ENCODE measurements at places on chromosomes 7 and 10.
A peak's percentile ranks its signal among the peaks of the same experiment; 100 is the strongest.

DNA sequence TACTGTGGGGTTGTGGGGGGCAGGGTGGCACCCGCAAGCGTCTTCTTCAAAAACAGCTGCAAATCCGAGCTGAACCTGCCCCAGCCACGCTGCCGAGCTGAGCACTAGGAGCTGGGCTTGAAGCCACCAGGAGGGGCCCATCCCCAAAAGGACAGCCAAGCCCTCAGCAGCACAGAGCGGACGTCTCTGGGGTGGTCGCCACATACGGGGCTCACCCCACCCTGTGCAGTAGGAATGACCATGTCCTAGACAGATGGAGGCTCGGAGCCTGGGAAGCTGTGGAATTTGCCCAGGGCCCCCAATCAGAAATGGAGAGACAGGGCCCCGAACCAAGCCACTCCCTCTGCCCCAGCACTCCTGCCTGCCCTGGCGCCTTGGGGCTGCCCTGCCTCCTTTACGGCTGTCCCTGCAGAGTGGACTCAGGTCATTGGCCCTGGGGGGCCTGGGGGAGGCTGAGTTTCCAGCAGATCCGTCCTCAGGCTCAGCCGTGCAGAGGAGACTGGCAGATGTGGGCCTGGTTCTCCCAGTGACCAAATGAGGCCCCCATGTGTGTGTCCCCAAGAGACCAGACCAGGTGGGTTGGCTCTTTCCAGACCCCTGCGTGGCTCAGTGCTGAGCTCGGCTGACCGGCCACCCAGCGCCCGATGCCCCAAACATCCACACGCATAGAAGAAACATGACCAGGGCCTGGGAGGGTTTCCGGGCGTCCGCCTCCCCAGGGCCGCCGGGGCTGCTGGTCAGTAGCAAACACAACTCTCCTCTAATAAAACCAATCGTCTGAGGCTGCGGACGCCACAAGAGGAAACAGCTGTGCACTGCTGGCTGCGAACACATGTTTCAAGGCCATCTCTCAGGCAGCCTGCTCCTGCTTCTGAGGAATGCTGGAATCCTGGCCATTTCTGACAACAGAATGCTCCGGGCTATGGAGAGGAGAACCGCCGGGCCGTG, 54.9 kb downstream of the PDGFA start:
- H3K4me1 ChIP-seq = peaks cover 11% of the 10 kb centered on the region
- no peak for DNase-seq
- H3K4me3 ChIP-seq = no peak overlapping the region
- peaks cover 10% of the 10 kb centered on the region for H3K36me3 ChIP-seq

- H3K4me3 ChIP-seq = no peak overlapping the region
- H3K27me3 ChIP-seq = no peaks in the 10 kb centered on the region
- no peak for DNase-seq
- peaks cover 13% of the 10 kb centered on the region for H3K4me1 ChIP-seq
- no peak overlapping the region for H3K27ac ChIP-seq
Measured at GRCh38 chr7:112286250-112287086, 80.0 kb downstream of the ZNF277 start.

DNA sequence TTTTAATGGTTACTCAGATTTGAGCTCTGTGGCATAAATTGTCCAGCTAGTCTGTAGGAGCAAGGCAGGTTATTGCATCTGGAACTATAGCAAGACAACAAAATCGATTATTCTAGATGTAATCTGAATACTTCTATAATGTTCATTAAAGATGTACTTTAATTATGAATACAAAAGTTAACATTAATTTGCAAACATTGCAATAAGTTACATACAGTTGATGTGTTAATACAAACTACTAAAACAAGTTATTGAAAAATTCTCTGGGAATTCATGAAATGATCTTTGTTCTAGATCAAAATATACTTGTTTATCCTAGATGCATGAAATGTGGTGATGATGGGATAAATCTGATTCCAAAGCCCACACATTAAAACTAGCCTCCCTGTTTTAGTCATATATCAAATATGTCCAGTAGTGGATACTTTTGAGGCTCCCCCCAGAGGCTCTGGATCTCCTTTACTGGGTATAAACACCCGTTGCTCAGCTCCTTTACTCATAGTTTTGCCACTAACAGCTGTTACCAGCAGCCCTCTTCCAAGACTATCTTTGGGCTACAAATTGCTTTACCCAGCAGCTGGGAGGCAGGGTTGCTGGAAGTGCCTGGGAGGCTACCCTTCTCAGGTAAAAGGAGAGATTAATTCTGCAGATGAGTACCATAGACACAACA, 78.1 kb downstream of the ARL4A start:
- H3K27me3 ChIP-seq = peaks cover 5% of the 10 kb centered on the region
- peaks cover 1% of the 10 kb centered on the region for H3K36me3 ChIP-seq
- DNase-seq = no peak
- no peak overlapping the region for H3K27ac ChIP-seq
- no peak overlapping the region for H3K4me3 ChIP-seq

GRCh38 chr7:156178857-156179256, 366.6 kb upstream of the SHH start:
- no peaks in the 10 kb centered on the region for H3K27me3 ChIP-seq
- H3K4me1 ChIP-seq = no peaks in the 10 kb centered on the region
- no peak overlapping the region for H3K27ac ChIP-seq
- H3K36me3 ChIP-seq = no peaks in the 10 kb centered on the region

DNA sequence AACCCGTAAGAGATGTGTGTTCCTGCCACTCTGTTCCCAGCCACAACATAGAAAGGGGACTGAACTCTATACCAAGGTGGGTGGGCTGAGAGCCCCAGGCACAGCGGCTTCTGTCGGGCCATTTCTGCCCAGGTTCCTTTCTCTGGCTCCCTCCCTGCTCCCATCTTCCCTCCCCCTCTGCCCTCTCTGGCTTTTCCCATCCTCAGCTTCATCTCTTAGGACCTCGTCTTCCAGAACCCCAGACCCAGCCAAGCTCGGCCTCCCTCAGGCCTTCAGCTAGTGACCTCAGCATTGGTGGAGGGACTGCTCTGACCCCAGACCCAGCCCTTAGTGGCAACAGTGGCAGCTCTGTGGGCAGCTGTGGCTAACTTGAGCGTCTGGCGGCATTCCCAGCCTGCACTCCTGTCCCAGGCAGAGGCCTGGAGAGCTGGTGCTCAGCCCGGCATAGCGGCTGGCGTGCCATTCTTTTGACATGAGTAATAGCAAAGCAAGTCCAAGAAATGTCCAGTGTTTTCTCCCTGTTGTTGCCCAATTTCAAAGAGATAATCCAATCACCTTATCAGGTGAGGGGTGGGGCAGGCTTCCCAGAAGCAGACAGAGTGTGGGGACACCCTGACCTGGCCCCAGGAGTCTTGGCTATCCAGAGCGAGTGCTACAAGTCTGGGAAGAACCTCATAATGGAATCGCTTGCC, 15.9 kb downstream of the PTPRE start:
- peaks cover 5% of the 10 kb centered on the region for H3K27me3 ChIP-seq
- no peak for DNase-seq
- peaks cover 5% of the 10 kb centered on the region for H3K4me1 ChIP-seq
- H3K36me3 ChIP-seq = no peaks in the 10 kb centered on the region

DNA sequence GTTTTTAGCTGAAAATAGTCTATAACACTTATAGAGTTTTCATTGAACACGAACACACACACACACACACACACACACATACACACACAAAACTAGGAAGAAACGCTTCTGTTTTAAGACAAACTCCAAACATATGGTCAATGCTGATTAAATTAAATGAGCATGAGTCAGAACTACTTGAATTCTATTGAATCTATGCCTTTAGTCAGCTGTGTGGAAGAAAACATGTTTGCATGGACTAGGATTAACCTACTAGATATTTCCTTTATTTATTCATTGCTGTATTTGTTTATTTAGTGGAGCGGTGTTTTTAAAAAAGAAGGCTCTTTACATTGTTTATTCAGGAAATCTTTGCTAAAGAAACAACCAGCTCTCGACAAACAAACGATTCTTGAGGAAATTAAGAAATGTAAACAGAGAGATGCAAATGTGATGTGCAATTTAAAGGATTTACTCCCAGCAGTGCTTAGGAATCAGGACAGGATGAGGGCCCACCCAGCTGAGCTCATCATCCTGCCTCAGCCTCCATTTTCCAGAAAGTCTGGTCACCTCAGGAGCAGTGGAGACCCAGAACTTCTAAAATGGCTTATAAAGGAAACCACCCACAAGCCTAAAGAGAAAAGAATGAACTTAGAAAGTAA, 83.2 kb downstream of the PDE1C start:
- H3K4me3 ChIP-seq = no peak overlapping the region
- H3K36me3 ChIP-seq = no peaks in the 10 kb centered on the region
- no peak for DNase-seq

GRCh38 chr7:1981201-1981877, 251.4 kb downstream of the MAD1L1 start:
- no peak for DNase-seq
- H3K27me3 ChIP-seq = no peaks in the 10 kb centered on the region
- peak overlapping the region; percentile 86 for H3K4me3 ChIP-seq
- peaks cover 12% of the 10 kb centered on the region for H3K36me3 ChIP-seq
- H3K27ac ChIP-seq = peak overlapping the region; percentile 69

GRCh38 chr7:108455998-108456677, at the start of gene NRCAM:
Gene NRCAM (minus strand): TSS chr7:108456436. CDS start chr7:108240064, 216,372 bp downstream.
- H3K4me3 ChIP-seq = peak within 1 kb of the TSS; percentile 83
- H3K4me1 ChIP-seq = peaks cover 18% of the 10 kb centered on the region
- H3K36me3 ChIP-seq = no peaks in the 10 kb centered on the region
- DNase-seq = peak; percentile 18

GRCh38 chr7:21782996-21783395, 162.7 kb downstream of the CDCA7L start:
- H3K27ac ChIP-seq = no peak overlapping the region
- H3K27me3 ChIP-seq = no peaks in the 10 kb centered on the region
- DNase-seq = no peak

GRCh38 chr7:155184923-155185322, 112.8 kb upstream of the INSIG1 start:
- no peak overlapping the region for H3K27ac ChIP-seq
- no peak for DNase-seq
- peaks cover 4% of the 10 kb centered on the region for H3K36me3 ChIP-seq
- H3K4me1 ChIP-seq = peaks cover 4% of the 10 kb centered on the region

- peaks cover 22% of the 10 kb centered on the region for H3K4me1 ChIP-seq
- H3K27ac ChIP-seq = peak overlapping the region; percentile 87
- peak overlapping the region; percentile 87 for H3K4me3 ChIP-seq
- H3K36me3 ChIP-seq = peaks cover 12% of the 10 kb centered on the region
Measured at GRCh38 chr7:129169686-129170440, 18.6 kb upstream of the SMO start.

GRCh38 chr7:19117091-19117869, at the start of gene TWIST1:
Gene TWIST1 (minus strand): TSS chr7:19117636. CDS start chr7:19117321, 315 bp downstream.
- no peak within 1 kb of the TSS for H3K27ac ChIP-seq
- H3K36me3 ChIP-seq = no peaks in the 10 kb centered on the region
- H3K4me1 ChIP-seq = peaks cover 8% of the 10 kb centered on the region
- H3K4me3 ChIP-seq = peak within 1 kb of the TSS; percentile 73
- peaks cover 13% of the 10 kb centered on the region for H3K27me3 ChIP-seq

- peaks cover 3% of the 10 kb centered on the region for H3K36me3 ChIP-seq
- H3K27me3 ChIP-seq = no peaks in the 10 kb centered on the region
- H3K4me3 ChIP-seq = no peak overlapping the region
- DNase-seq = no peak
- no peak overlapping the region for H3K27ac ChIP-seq
- no peaks in the 10 kb centered on the region for H3K4me1 ChIP-seq
Measured at GRCh38 chr7:18900236-18900635, 217.2 kb downstream of the TWIST1 start.

- peaks cover 9% of the 10 kb centered on the region for H3K27me3 ChIP-seq
- DNase-seq = no peak
- no peaks in the 10 kb centered on the region for H3K36me3 ChIP-seq
Measured at GRCh38 chr7:30912021-30912730, 523 bp downstream of the AQP1 start.

DNA sequence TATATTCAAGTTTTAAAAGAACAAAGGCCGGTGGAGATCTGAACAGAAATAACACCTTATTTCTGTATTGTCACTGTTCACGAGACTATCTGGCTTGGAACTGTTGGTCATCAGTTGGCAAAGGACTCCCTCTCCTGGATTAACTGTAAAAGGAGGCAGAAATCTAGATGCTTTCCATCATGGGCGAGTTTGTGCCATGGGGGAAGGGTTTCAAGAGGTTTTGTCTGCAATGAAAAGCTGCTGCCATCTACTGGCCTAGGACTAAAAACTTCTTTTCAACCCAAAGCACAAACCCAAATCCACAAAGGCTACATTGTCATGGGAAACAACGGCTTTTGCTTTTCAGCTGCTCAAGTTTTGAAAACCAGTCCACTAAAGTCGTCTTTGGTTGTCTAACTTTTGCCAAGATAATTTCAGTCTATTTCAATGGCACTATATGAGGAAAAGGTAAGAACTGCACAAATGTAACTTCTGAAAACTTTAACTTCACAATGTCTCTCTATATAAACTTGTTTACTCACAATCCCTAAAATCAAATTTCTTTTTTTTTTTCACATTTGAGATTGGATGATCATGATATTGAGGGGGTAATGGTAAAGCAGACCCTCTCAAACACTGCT, 196.8 kb downstream of the SKAP2 start:
- H3K4me3 ChIP-seq = no peak overlapping the region
- DNase-seq = peak; percentile 44
- H3K36me3 ChIP-seq = peaks cover 3% of the 10 kb centered on the region

- peak; percentile 32 for DNase-seq
- H3K27me3 ChIP-seq = no peaks in the 10 kb centered on the region
- no peak overlapping the region for H3K27ac ChIP-seq
- H3K4me3 ChIP-seq = peak overlapping the region; percentile 5
- H3K36me3 ChIP-seq = peaks cover 3% of the 10 kb centered on the region
Measured at GRCh38 chr10:4120096-4120853, 335.3 kb upstream of the KLF6 start.

DNA sequence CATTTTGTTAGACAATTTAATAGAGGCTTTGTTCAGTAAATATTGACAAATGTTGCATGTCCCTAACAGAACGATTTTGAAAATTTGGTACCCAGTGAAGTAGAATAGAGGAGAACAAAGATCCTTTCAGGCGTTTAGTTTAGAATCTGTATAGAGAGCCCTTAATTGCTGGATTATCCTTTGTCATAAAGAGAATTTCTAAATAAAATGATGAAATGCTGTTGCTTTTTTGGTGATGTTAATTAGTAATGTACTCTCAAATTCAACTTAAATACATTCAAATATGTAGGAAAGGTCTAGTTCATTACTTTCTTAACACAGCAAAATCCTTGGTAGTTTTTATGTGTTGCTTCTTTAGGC, 1.2 kb downstream of the LUC7L2 start:
- H3K4me3 ChIP-seq = peak overlapping the region; percentile 98
- H3K36me3 ChIP-seq = peaks cover 6% of the 10 kb centered on the region
- DNase-seq = no peak
- peaks cover 17% of the 10 kb centered on the region for H3K4me1 ChIP-seq

GRCh38 chr10:89388806-89389205, 3.6 kb upstream of the IFIT1 start:
- H3K4me3 ChIP-seq = no peak overlapping the region
- H3K36me3 ChIP-seq = no peaks in the 10 kb centered on the region
- H3K27ac ChIP-seq = no peak overlapping the region
- H3K4me1 ChIP-seq = peaks cover 19% of the 10 kb centered on the region

Measured in memory B cell (primary cell).